ENCODE measurements at places on chromosomes 5 and 9.
A peak's percentile ranks its signal among the peaks of the same experiment; 100 is the strongest.

GRCh38 chr5:100902440-100903038, 543 bp downstream of the ST8SIA4 start:
- DNase-seq, result peak; percentile 42

- DNase-seq, result no peak
These were observed 428.8 kb downstream of the SH3GL2 start for GRCh38 chr9:18007621-18008020.

DNA sequence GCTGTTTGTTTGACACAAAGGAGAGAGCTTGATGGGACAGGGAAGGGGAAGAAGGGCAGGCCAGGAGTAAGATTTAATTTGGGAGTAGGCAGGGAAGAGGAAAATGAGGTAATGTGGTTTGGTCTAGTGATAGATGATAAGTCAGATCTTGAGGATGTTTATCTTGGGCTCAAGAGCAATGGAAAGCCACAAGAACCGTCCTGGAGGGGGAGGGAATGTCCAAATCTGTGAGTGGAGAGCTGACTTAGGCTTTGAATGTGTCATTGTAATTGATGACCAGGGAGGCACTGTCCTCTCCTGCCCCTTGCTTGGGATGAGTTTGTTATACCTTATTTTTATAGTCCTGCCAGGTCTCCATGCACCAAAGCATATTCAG, 37.5 kb downstream of the MAMDC2 start:
- no peak for DNase-seq

- DNase-seq, result no peak
These were observed 524.3 kb downstream of the PSAT1 start for GRCh38 chr9:78821126-78821822.

- DNase-seq, result peak; percentile 28
These were observed 40.1 kb downstream of the DCAF10 start for GRCh38 chr9:37840560-37841194.

GRCh38 chr5:32767948-32768467, 56.9 kb downstream of the NPR3 start:
- no peak for DNase-seq

GRCh38 chr5:32435383-32435782, 9.2 kb downstream of the ZFR start:
- no peak for DNase-seq
